Nephron progenitor cell (in vitro differentiated cells): ENCODE measurements at places on chromosomes 4 and X.

- no peak for DNase-seq
These were observed 1.6 kb downstream of the GRIA3 start for GRCh38 chrX:123185721-123186120.

DNA sequence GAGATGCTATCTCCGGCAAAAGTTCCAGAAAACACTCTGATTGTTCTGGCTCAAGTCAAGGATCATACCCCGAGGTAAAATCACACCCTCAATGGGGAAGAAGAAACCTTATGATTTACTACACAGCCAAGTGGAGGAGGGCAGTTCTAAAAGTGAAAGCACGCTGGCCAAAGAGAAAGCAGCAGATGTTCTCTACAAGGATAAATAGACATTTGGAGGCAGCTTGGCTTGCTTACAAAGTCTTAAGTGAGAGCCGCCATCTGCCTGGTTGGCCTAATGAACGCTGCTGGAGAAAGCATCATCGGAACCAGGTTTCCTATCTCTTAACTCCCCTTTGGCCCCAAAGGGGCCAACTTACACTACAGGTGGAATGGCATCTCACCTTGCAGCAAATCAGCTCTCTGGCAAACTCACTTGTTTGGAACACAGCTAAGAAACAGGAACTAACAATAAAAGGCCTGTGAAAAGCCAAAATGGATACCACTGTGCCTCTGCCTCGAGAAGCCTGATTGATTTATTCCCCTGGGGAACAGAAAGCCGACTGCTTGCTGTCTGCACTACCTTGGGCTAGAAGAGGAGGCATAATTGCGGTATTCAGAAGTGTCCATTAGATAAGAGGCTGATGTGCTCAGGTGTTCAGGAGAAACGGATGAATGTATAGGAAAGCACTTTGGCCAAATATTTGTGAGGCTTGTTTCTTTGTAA lies 22.8 kb downstream of the FRAS1 start:
- DNase-seq, result no peak

- no peak for DNase-seq
These were observed 754.4 kb downstream of the NLGN4X start for GRCh38 chrX:5474282-5474681.

GRCh38 chr4:71549516-71550160 lies 210.8 kb downstream of the SLC4A4 start:
- no peak for DNase-seq

DNA sequence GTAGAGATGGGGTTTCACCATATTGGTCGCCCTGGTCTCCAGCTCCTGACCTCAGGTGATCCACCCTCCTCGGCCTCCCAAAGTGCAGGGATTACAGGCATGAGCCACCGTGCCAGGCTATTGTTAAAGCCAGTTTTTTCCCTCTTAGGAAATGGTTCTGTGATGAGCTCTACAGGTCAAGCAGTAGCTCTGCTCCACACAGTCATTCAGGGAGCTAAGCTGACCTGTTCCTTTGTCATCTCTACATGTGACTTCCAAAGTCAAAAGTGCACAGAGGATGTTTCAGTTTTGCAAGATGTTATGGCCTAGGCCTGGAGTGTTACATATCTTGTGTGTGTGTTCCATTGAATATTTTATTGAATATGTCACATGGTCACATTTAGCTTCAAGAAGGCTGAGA lies 11.4 kb downstream of the MCUB start:
- DNase-seq, result no peak

DNA sequence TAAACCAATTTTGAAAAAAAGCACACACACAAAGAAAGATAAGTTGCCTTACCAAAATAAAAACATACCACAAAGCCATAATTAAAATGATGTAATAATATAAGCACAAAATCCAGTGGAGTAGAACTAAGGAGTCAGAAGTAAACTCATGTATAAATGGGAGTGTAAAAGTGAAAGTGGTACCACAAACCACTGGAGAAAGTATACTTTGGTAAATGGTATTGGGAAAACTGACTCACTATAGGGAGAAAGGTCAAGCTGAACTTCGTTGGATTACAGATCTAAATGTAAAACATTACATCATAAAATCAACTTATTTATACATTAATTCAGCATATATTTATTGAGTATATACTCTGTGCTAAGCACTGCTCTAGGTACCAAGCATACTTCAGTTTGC lies 46.3 kb upstream of the HHIP start:
- DNase-seq, result no peak

- DNase-seq, result no peak
These were observed 434.3 kb downstream of the PDGFC start for GRCh38 chr4:156537286-156537685.
